Activated naive CD4-positive, alpha-beta T cell treated with anti-CD3 and anti-CD28 coated beads, Interleukin-2, amount 50 U/mL, for 72 hours (primary cell): ENCODE measurements at places on chromosomes 5 and 9. TPM values are rescaled to one million over a fixed set of nuclear protein-coding genes. Genes with fewer than 3 reads are reported as not detected.

The TRMO gene
- 16.3 TPM for total RNA-seq

The ANKRD33B gene
- 5.6 TPM for total RNA-seq

The LEAP2 gene
- 3.8 TPM for total RNA-seq

The HACD4 gene
- total RNA-seq, result 0.87 TPM

The CATSPER3 gene
- total RNA-seq, result 0.51 TPM

The HDHD3 gene
- 23.2 TPM for total RNA-seq

The CKS2 gene
- total RNA-seq, result 384 TPM

The PCDHGB7 gene
- 0.08 TPM for total RNA-seq

The IRGM gene
- total RNA-seq, result 4.5 TPM

The OR13J1 gene
- total RNA-seq, result not detected

The HRH2 gene
- 28.8 TPM for total RNA-seq

The SOHLH1 gene
- total RNA-seq, result not detected

The TCERG1 gene
- total RNA-seq, result 125 TPM

The FOXD4L5 gene
- total RNA-seq, result 0.23 TPM

The CD72 gene
- total RNA-seq, result 16.7 TPM

The REEP2 gene
- 1.3 TPM for total RNA-seq

The SLC23A1 gene
- total RNA-seq, result 0.25 TPM

The POLR1E gene
- 60.3 TPM for total RNA-seq

The GPR151 gene
- total RNA-seq, result not detected

The ORM2 gene
- not detected for total RNA-seq

The TRPM3 gene
- total RNA-seq, result 0.02 TPM

The SLC22A4 gene
- 1.5 TPM for total RNA-seq

The LHX3 gene
- 0.11 TPM for total RNA-seq

The IFNA5 gene
- total RNA-seq, result not detected

The SPATA31A5 gene
- not detected for total RNA-seq

The IL11RA gene
- 41.8 TPM for total RNA-seq

The DBH gene
- total RNA-seq, result not detected

The THBS4 gene
- total RNA-seq, result 2.0 TPM

The PCDHA12 gene
- total RNA-seq, result not detected

The ARHGEF28 gene
- total RNA-seq, result 0.05 TPM

The GHR gene
- not detected for total RNA-seq

The AK8 gene
- not detected for total RNA-seq

The ZNF366 gene
- total RNA-seq, result not detected
